NCI-H446 treated with DMSO at 0.1 percent for 48 hours (cell line): ENCODE measurements at places on chromosomes 2 and 18.
A peak's percentile ranks its signal among the peaks of the same experiment; 100 is the strongest.

- DNase-seq, result no peak
Observed at GRCh38 chr2:47767880-47768609, 14.9 kb upstream of the MSH6 start.

DNA sequence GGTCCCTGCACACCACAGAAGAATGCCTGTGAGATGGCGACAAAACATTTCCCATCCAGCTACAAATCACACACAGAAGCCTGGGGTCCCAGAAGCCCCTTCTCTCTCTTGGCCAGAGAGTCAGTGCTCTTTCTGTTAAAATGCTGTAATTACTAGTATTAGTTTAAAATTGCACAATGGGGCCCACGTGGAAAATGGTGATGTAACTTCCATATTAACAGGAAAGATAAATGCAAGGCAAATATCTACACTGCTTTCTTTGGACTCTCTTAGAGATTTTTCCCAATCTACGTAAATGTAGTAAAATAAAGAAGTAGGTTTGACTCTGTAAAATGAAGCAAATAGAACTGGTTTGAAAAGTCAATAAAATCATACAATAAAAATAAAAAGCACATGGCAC is 113.9 kb upstream of the TFCP2L1 start:
- no peak for DNase-seq

GRCh38 chr2:64698668-64699444 is 45.1 kb upstream of the SERTAD2 start:
- DNase-seq, result no peak

DNA sequence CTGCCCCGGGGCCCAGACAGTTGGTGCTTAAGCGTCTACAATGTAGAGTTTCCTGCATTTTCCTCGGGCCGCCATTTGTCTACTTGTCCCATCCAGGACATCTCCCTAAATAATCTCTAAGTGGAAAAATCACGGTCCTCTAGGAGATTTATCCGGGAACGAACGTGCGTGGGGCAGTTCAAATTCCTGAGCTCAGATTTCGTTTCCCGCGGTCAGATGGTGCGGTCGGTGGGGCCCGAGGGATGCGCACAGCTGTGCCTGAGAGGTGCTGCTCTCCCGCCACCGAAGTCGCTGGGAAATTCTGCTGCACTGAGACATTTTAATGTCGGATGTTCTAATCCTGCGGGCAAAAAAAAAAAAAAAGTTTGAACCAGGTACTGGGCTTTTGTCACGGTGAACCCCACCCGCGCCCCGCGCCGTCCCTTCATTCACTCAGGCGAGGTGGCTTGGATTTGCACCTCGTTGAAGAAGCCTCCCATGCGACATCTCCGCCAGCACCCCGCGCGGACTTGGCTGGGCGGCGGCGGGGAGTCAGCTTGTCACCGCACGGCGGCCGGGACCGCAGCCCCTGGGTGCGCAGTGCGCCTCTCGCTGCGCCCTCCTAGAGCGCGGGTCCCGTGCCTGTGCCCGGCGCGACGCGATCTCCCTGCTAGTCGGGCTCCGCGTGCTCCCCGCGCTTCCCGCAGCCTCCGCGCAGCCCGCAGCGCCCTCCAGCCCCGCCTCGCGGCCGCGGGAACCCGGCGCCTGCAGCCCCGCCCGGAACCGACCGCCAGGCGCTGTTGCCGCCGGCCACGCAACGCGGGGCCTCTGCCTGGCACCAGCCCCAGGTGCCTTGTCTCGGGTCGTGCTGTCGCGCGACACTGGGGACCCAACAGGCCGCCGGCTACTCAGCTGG is 191.9 kb upstream of the TCF4 start:
- DNase-seq, result no peak

GRCh38 chr2:7987992-7988391 is 693.9 kb upstream of the ID2 start:
- no peak for DNase-seq

DNA sequence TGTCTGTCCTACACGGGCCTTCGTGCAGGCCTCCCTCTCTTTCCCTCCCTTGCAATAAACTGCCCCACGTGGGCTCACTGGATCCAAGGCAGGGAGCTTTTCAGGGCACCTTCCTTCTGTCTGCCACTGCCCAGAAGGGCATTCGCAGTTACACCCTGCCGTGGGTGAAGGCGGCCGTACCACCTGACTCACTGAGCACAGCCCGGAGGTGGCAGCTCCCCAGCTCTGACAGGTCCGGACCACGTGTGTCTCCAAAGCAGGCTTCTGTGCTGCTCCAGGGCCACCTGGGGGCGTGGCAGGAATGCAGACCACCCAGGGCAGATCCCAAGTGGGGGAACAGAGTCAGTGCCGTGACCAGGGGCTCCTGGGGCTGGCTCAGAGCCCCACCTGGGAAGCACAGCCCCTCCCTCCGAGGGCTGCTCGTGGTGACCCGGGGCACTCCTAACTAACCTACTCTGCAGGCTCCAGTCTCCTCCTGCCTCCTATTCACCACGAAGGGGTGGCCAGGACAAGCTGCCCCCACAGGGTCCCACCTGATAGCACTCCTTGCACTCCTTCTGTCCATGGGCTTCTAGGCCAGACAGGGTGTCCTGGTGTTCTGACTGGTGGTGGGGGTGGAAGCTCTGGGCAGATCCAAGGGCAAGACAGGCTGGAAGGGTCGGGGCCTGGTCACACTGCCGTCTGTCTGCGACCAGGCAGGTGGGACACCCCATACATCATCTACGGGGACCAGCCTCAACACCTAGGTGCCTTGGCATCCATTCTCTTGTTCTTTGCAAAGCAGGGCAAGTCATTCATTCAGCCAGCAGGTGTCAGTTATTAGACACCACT is 9.7 kb downstream of the SNED1 start:
- DNase-seq, result no peak

DNA sequence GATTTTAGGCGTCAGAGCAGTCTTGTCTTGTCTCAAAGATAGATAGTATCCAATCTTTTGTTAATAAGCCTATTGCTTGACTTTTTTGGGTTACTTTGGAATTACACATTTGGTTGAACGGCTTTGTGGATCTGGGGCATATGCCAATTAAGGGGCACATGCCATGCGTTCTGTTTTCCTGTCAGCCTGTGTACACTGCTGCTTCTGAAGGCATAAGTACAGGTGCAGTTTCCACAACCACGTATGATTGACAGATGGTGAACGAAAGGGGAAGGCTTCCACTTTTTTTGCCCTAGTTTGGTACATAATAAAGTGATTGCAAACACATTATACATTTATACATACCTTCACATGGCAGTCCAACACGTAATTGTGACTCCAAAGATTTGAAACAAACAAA is 102.3 kb downstream of the RAPH1 start:
- no peak for DNase-seq

DNA sequence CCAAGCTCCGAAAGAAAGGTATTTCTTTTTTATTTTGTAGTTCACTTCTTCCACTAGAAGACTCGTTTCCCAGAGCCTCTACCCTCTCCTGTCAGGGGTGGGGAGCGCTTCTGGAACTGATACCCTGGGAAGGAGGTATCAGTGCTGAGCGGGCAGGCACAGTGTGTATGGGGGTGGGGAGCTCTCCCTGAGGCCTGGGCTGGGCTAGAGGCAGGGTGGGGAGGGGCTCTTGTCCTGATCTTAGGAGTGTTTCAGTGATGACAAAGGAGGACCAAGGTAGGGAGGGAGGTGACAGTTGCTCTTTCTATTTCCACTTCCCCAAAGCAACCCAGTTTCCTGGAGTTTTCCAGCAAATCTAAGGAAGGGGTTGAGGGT is 65.4 kb downstream of the ARHGAP25 start:
- DNase-seq, result no peak

- peak; percentile 78 for DNase-seq
Observed at GRCh38 chr2:218285604-218286003, 6.7 kb downstream of the TMBIM1 start.

GRCh38 chr2:17958466-17959092 is 80.1 kb downstream of the KCNS3 start:
- no peak for DNase-seq

- DNase-seq, result no peak
Observed at GRCh38 chr2:44522846-44523245, 161.1 kb downstream of the CAMKMT start.

DNA sequence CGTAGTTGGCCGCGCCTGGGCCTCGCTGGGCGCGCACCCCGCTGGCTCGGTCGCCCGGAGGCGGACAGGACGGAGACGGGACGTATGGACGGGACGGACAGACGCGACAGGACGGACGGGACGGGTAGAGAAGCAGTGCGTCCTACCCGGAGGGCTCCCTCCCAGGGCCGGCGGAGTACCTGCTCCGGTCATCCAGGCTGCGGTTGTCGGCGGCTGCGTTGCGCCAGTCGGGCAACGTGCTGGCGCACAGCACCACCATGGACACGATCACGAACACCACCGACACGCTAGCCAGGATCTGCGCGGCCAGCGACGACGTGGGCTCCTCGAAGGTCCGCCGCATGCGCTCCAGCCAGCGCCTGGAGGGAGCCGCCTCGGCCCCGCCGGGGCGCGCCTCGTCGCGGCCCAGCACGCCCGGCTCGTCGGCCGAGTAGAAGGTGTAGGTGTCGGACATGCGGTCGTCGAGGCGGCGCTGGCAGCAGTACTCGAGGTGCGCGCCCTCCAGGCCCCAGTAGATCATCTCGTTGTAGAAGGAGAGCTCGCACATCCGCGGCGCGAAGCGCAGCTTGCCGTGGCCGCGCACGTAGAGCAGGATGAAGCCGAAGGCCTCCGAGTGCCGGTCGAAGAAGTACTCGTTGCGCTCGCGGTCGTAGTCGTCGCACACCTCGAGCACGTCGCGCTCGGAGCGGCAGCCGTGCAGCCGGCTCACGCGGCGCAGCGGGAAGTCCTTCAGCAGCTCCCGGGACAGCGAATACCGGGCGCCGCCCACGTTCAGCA is 903 bp downstream of the KCNG3 start:
- no peak for DNase-seq

GRCh38 chr18:57841568-57841967 is 38.5 kb upstream of the ATP8B1 start:
- DNase-seq, result no peak

GRCh38 chr18:54030434-54030833 is 194.0 kb downstream of the MBD2 start:
- DNase-seq, result no peak

DNA sequence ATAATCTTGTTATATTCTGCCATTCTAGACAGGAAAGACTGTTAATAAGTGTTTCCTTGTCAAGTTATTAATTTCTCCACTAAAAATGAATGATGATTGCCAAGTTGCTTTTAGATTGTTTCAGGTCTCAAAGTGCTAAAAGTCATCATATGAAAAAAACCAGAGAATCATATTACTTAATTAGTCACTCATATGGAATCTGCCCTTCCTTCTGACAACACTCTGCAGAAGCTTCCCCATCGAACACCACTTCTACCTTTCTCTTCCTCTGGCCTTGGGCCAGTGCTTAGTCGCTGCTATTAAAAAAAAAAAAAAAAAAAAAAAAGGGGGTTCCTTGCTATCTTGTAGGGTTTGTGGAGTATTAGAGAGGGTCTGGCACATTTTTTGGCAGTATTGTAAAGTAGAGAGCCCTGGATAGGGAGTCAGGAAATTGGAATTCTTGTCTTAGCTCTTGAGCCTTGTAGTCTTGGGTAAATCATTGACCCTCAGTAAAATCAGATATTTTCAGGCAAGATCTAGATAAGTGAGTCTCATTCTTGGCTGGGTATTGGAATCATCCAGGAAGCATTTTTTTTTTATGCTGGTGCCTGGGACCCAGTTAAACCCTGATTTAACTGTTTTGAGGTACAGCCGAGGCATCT is 141.7 kb upstream of the CCDC68 start:
- no peak for DNase-seq

DNA sequence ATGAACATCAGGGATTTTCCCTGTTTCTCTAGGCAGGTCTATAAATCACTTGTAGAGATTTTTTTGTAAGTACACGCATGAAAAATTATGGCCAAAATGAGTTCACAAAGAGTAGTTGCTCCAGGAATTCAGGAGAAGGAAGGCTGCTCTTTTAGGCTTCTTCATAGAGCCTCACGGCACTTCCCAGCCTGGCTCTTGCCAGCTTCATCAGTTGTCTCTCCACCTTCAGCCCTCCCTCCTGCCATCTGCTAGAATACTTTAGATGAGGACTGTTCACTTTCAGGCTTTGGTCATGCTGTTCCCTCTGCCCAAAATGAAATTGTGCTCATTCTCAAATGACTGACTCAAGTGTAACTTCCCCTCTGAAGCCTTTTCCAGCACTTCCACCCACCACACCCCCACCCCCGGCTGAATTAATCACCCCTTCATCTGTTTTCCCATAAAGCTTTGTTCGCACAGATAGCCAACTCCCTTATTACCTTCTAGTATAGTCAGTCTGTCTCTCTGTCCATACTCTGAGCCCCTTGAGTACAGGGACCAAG is 1.8 kb upstream of the ABCA12 start:
- no peak for DNase-seq

GRCh38 chr2:136375017-136375901 is 257.3 kb upstream of the CXCR4 start:
- no peak for DNase-seq

DNA sequence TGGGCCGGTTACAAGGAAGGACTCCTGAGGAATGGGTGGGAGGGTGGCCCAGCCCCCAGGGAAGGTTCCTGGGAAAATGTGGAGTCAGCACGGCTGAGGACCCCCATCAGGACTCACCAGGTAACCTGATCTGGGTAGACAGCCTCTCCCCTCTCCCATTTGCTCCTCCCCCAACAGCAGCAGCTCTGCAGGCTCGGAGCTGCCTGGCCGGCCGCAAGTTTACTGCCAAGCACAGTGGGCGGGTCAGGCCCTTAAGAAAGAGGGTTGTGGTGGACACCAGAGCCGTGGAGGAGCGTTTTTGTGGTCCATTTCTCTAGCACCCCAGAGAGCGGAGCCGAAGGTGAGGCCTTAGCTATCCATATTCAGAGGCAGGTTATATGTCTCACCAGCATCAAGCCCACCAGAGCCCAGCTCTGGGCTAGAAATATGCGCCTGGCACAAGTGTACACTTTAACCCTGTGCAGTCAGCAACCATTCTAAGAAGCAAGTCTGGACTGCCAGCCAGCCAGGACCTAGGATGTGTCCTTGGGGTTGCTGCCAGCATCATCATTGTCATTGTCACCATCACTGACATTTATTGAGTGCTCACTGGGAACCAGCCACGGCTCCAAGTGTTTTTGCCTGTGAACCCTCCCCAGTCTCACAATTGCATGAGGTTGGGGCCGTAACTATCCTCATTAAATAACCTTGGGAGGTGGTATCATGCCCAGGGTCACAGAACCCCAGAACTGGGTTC is 190.1 kb downstream of the KLHL29 start:
- DNase-seq, result no peak

- DNase-seq, result no peak
Observed at GRCh38 chr2:181146171-181146570, 165.8 kb downstream of the UBE2E3 start.

DNA sequence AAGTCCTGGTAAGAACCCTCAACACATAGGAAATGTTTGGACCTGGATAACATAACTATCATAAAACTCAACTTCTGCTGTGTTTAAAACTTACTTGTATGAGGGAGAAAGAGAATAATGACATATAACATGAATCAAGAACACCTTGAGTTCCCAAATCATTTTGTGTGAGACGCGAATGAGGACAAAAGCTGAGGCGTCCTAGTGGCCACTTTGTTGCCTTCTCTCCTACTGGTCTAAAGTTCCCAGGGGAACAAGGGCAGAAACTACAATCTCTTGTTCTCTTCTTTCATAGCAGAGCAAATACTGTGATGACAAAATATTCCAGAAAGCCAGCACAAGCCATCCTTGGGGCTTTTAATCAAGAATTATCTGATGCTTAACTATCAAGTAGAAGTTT is 8.3 kb upstream of the LCT start:
- DNase-seq, result no peak
